ENCODE measurements at places on chromosomes 5 and 9. TPM values are rescaled to one million over a fixed set of nuclear protein-coding genes. Genes with fewer than 3 reads are reported as not detected.

The MYORG gene
- 7.3 TPM for total RNA-seq

The DMRTA1 gene
- 6.9 TPM for total RNA-seq

The GLDC gene
- 133 TPM for total RNA-seq

The ZBED3 gene
- total RNA-seq: 8.0 TPM

The IL3 gene
- not detected for total RNA-seq

The SH3PXD2B gene
- total RNA-seq: 50.1 TPM

The PDGFRB gene
- 11.3 TPM for total RNA-seq

The CNTNAP3B gene
- total RNA-seq: 1.9 TPM

The OR1K1 gene
- not detected for total RNA-seq

The GMCL2 gene
- 0.07 TPM for total RNA-seq

The HMCN2 gene
- 2.6 TPM for total RNA-seq

The ANKDD1B gene
- 0.73 TPM for total RNA-seq

The FIBCD1 gene
- total RNA-seq: 15.5 TPM

The NMUR2 gene
- not detected for total RNA-seq

The TNC gene
- 2.7 TPM for total RNA-seq

The MLANA gene
- total RNA-seq: not detected

The TAS2R1 gene
- total RNA-seq: 0.31 TPM

The SOWAHA gene
- total RNA-seq: 0.52 TPM

The BTNL9 gene
- total RNA-seq: 3.4 TPM

The GAPVD1 gene
- total RNA-seq: 34.6 TPM

The BTNL8 gene
- total RNA-seq: 0.85 TPM

The MPDZ gene
- 43.1 TPM for total RNA-seq

The KCTD16 gene
- total RNA-seq: 0.16 TPM

The SLC46A2 gene
- not detected for total RNA-seq

The LVRN gene
- total RNA-seq: 0.39 TPM

The PCDHB3 gene
- 15.3 TPM for total RNA-seq

The TTF1 gene
- 15.5 TPM for total RNA-seq

The SLC34A1 gene
- total RNA-seq: 0.31 TPM

The CMYA5 gene
- total RNA-seq: 0.49 TPM

The OR2V2 gene
- total RNA-seq: not detected

The NXNL2 gene
- 4.3 TPM for total RNA-seq

The PCDHGB7 gene
- 11.7 TPM for total RNA-seq

The SREK1IP1 gene
- 16.7 TPM for total RNA-seq

The MYOZ3 gene
- total RNA-seq: 13.8 TPM

The HAVCR2 gene
- 0.49 TPM for total RNA-seq

The COL27A1 gene
- 12.9 TPM for total RNA-seq

The CD72 gene
- total RNA-seq: 2.7 TPM

The SSNA1 gene
- total RNA-seq: 91.5 TPM

The CHSY3 gene
- total RNA-seq: 2.3 TPM

The MEIKIN gene
- total RNA-seq: not detected

The RNF183 gene
- total RNA-seq: not detected

The SLC27A6 gene
- 4.8 TPM for total RNA-seq

The SHOC1 gene
- not detected for total RNA-seq

The AK8 gene
- 0.14 TPM for total RNA-seq

The HBEGF gene
- total RNA-seq: 2.9 TPM

The SPARC gene
- total RNA-seq: 218 TPM

The TMEM171 gene
- total RNA-seq: 1.7 TPM

The SPATA6L gene
- total RNA-seq: 0.39 TPM

The ZNF300 gene
- 25.9 TPM for total RNA-seq

The CCIN gene
- not detected for total RNA-seq

The RNF145 gene
- 43.5 TPM for total RNA-seq

The GNA14 gene
- total RNA-seq: 10.5 TPM

The PAEP gene
- total RNA-seq: not detected

The PCDHA12 gene
- total RNA-seq: 17.7 TPM

The C9 gene
- total RNA-seq: not detected

The GNAQ gene
- 59.1 TPM for total RNA-seq
